ENCODE measurements at places on chromosomes 12 and 14. TPM values are rescaled to one million over a fixed set of nuclear protein-coding genes. Genes with fewer than 3 reads are reported as not detected.

GRCh38 chr12:123479442-123480180 is 21.7 kb downstream of the SNRNP35 start:
- H3K4me1 ChIP-seq, result no peaks in the 10 kb centered on the region
- no peaks in the 10 kb centered on the region for H3K27me3 ChIP-seq
- no peak overlapping the region for H3K4me3 ChIP-seq
- DNase-seq, result no peak
- H3K36me3 ChIP-seq, result no peaks in the 10 kb centered on the region
- no peak overlapping the region for H3K27ac ChIP-seq

NAV3 gene
- total RNA-seq, result 1.1 TPM

DAO gene
- total RNA-seq, result not detected

VASH1 gene
- 11.1 TPM for total RNA-seq

PAH gene
- total RNA-seq, result not detected

AQP5 gene
- total RNA-seq, result not detected

- no peaks in the 10 kb centered on the region for H3K27me3 ChIP-seq
- H3K4me1 ChIP-seq, result peaks cover 41% of the 10 kb centered on the region
- H3K27ac ChIP-seq, result peak overlapping the region; percentile 96
- no peaks in the 10 kb centered on the region for H3K36me3 ChIP-seq
Measured at GRCh38 chr14:103881268-103882201, 34.2 kb upstream of the PPP1R13B start.

- peak; percentile 4 for DNase-seq
- H3K4me1 ChIP-seq, result no peaks in the 10 kb centered on the region
- H3K36me3 ChIP-seq, result no peaks in the 10 kb centered on the region
- no peaks in the 10 kb centered on the region for H3K27me3 ChIP-seq
Measured at GRCh38 chr12:102765736-102766135, 151.3 kb downstream of the PAH start.

DNA sequence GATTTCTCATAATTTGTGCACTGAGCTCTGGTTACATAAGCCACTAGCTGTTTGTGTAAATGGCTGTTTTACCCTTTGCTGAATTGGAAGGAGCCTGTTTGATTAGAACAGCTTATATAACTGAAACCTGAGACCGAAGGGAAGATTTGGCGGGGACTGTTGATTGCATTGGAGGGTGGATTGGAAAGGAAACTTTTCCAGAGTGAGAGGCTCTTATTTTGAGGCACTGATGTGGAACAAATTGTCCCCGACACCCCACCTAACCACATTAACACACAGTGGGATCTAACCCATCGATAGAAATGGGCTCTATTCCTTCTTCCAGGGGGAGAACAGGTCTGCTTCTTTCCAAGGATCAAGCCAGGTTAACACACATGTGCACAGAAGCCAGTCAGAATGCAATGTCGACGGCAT is 51.7 kb downstream of the TMEM30B start:
- H3K27ac ChIP-seq, result peak overlapping the region; percentile 90
- DNase-seq, result peak; percentile 90
- H3K27me3 ChIP-seq, result no peaks in the 10 kb centered on the region
- H3K4me3 ChIP-seq, result no peak overlapping the region

DNA sequence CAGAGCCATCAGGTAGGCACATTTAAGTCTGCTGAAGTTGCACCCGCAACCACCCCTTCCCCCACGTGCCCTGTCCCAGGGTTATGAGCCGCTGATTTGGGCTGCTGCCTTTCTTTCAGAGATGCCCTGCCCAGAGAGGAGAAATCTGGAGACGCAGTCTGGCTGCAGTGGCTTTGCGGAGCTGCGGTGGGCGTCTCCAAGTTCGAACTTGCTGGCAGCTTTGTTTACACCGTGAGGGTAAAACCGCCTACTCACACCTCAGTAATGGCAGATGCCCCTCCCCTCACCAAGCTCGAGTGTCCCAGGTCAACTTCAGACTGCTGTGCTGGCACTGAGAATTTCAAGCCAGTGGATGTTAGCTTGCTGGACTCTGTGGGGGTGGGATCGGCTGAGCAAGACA is 14.7 kb downstream of the PTCSC3 start:
- H3K4me3 ChIP-seq, result no peak overlapping the region
- peaks cover 4% of the 10 kb centered on the region for H3K27me3 ChIP-seq
- no peaks in the 10 kb centered on the region for H3K36me3 ChIP-seq

TRHDE gene
- 0.08 TPM for total RNA-seq

DNA sequence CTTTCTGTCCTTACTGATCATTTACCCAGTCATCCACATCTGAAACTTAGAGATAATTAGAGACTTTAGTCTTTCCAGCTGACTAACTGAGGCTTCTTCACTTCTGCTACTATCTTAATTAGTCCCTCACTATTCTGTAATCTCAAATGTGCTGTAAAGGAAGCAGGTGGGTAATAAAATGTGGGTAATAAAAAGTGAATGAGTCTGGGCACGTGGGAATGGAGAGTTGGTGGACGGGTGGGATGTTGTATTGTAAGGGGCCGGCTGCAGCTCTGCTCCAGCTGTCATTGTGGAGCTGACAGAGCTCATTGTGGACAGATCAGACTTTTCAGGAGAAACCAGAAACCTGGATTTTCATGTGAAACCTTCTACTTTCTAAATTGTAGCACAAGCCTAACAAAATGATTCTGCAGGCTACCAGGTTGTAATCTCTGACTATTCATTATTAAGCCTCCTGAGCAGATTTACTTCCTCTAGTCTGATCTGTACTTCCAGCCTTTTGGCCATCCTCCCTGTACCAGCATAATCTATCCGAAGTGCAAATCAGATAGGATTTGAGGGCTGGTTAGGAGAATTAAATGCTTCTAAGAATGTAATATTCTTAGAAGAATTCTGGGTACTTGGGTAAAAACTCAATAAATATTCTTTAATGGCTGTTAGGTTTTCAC is 42.0 kb upstream of the BMAL2 start:
- H3K4me3 ChIP-seq, result no peak overlapping the region
- no peaks in the 10 kb centered on the region for H3K27me3 ChIP-seq
- no peaks in the 10 kb centered on the region for H3K36me3 ChIP-seq
- no peaks in the 10 kb centered on the region for H3K4me1 ChIP-seq
- peak; percentile 11 for DNase-seq

RILPL1 gene
- 6.8 TPM for total RNA-seq

DNA sequence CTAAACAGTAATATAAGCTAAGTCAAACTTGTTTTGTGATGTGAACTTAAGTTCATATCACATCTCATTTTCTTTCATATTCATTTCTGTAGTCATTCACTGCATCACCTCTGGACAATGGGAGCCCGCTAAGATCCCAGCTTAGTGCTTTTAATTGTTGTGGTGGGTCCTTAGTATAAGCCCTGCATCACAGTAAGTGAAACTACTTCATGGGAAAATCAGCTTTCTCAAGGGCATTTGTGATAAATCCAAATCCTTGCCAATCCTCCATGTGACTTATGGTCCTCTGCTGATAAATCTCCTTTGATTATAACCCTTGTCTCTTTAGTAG is 98.3 kb downstream of the PLEKHA5 start:
- no peaks in the 10 kb centered on the region for H3K36me3 ChIP-seq
- H3K27ac ChIP-seq, result no peak overlapping the region
- DNase-seq, result no peak

GRCh38 chr14:26078561-26078960 is 519.3 kb downstream of the NOVA1 start:
- DNase-seq, result peak; percentile 2
- H3K27ac ChIP-seq, result no peak overlapping the region
- no peak overlapping the region for H3K4me3 ChIP-seq
- H3K4me1 ChIP-seq, result no peaks in the 10 kb centered on the region

MEG3 gene
- 419 TPM for total RNA-seq

HOXC10 gene
- 0.51 TPM for total RNA-seq

DNA sequence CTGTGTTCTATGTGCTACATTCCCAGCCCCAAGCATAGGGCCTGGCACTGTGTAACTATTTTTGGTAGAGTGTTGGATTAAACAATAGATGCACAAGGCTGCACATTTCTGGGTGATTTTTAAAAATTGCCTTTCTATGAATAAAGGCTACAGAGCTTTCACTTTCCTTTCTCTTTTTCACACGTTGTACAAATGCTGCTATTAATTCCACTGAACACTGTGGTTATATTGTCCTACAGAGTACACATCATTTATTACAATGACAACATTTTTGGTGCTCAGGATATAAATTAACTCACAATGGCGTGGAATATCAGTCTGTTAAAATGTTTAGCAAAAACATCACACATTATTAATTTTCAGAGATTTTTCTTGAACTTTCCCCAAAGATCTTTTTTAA is 3.6 kb upstream of the EML1 start:
- H3K27ac ChIP-seq, result no peak overlapping the region
- no peak for DNase-seq
- 0 out of 2 replicates have a peak, but pooled peaks cover 3% of the 10 kb centered on the region for H3K27me3 ChIP-seq
- peaks cover 5% of the 10 kb centered on the region for H3K4me1 ChIP-seq

APOF gene
- total RNA-seq, result not detected

CYP46A1 gene
- 0.10 TPM for total RNA-seq

CD163L1 gene
- total RNA-seq, result 11.4 TPM

DNA sequence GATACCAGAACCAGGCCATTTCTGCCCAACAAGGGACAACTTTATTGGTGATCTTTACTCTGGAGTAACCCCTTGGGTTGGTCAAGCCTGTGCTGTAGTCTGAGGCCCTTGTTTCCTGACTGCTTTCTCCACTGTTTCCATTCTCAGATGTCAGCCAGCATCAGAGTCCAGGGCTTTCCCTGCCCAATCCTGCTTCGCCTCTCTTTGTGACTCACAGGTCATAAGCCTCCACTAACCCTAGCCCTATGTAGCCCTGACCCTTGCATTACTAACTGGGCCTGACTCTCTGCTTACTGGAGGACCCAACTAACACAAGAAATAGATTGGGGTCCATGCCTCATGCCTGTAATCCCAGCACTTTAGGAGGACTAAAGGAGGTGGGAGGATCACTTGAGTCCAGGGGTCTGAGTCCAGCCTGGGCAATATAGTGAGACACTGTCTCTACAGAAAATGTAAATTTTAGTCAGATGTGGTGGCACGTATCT is 8.6 kb upstream of the SNRNP35 start:
- no peaks in the 10 kb centered on the region for H3K4me1 ChIP-seq
- H3K4me3 ChIP-seq, result no peak overlapping the region
- no peaks in the 10 kb centered on the region for H3K36me3 ChIP-seq
- no peak overlapping the region for H3K27ac ChIP-seq

GLTP gene
- 39.9 TPM for total RNA-seq

MYL2 gene
- total RNA-seq, result 1.1 TPM

NID2 gene
- total RNA-seq, result 0.49 TPM

- no peaks in the 10 kb centered on the region for H3K36me3 ChIP-seq
- no peak overlapping the region for H3K4me3 ChIP-seq
- no peak overlapping the region for H3K27ac ChIP-seq
- peaks cover 3% of the 10 kb centered on the region for H3K4me1 ChIP-seq
- DNase-seq, result no peak
Measured at GRCh38 chr12:131597333-131597732, 113.6 kb upstream of the SFSWAP start.

DNA sequence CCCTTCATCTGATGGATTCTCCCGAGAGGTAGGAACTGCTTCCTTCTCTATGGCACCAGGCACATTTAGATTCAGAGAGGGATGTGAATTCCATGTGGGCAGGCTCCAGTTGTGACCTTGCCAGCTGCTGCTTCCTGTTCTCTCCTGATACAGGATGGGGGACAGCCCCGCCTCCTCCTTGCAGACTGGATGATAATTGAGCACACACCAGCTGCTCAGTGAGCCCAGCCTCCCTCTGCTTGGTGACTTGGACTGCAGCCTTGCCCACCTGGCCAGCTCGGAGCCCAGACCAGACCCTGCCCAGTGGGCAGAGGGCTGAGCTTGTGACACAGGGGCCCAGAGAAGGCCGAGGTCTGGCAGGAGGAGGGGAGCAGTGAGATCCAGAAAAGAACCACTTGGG is 90.2 kb downstream of the CALM1 start:
- peak; percentile 88 for DNase-seq
- no peak overlapping the region for H3K27ac ChIP-seq
- H3K27me3 ChIP-seq, result no peaks in the 10 kb centered on the region
- no peak overlapping the region for H3K4me3 ChIP-seq

DNA sequence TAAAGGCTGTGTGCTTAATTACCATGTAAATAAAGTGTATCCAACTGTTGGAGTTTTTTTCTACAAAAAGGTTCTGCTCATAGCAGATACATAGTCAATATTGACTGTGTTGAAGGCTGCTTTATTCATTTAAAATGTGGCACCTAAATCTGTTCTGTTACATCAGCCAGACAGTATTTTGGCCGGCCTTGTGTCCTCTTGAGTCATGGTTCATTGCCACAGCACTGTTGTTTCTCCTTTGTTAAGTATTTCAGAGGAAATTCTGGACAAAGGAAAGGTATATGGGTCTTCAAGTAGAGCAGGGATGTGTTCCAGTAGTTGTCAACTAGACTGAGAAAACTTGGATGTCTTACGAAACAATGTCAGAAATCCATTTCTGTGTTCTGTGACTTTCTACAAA is 95.5 kb downstream of the SLC38A6 start:
- DNase-seq, result no peak
- peaks cover 21% of the 10 kb centered on the region for H3K36me3 ChIP-seq
- peaks cover 7% of the 10 kb centered on the region for H3K4me1 ChIP-seq

GRCh38 chr14:89869606-89870005 is 84.9 kb downstream of the EFCAB11 start:
- peaks cover 11% of the 10 kb centered on the region for H3K4me1 ChIP-seq
- no peaks in the 10 kb centered on the region for H3K36me3 ChIP-seq
- no peak overlapping the region for H3K4me3 ChIP-seq
- peak; percentile 23 for DNase-seq
- H3K27me3 ChIP-seq, result no peaks in the 10 kb centered on the region
- H3K27ac ChIP-seq, result peak overlapping the region; percentile 7

GRCh38 chr12:106455111-106455510 is 97.6 kb downstream of the POLR3B start:
- H3K4me1 ChIP-seq, result no peaks in the 10 kb centered on the region
- H3K27ac ChIP-seq, result no peak overlapping the region
- no peaks in the 10 kb centered on the region for H3K27me3 ChIP-seq
- H3K4me3 ChIP-seq, result no peak overlapping the region

GRCh38 chr14:101049942-101050341 is 146.4 kb upstream of the RTL1 start:
- no peak for DNase-seq
- no peak overlapping the region for H3K4me3 ChIP-seq
- peaks cover 98% of the 10 kb centered on the region for H3K36me3 ChIP-seq
- no peaks in the 10 kb centered on the region for H3K4me1 ChIP-seq
- H3K27me3 ChIP-seq, result no peaks in the 10 kb centered on the region
- no peak overlapping the region for H3K27ac ChIP-seq

DNA sequence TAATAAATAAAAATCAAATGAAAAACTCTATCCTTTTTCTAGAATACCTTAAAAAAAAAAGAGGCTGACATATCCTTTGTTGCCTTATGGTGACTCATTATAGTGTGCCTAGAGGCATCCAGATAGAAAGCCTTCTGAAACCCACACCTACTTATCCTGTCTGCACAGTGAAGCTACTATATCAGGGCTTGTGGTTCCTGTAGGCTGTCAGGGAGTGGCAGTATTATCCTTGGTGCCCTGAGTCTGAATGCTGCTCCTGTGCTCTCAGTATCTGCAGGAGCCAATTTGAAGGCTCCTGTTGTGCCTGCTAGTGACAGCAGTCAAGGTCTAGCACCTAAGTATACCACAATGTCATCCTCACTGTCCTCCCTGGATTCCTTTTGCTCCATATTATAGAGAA is 168.4 kb upstream of the AVPR1A start:
- H3K36me3 ChIP-seq, result no peaks in the 10 kb centered on the region
- no peaks in the 10 kb centered on the region for H3K4me1 ChIP-seq
- H3K4me3 ChIP-seq, result no peak overlapping the region
- H3K27ac ChIP-seq, result no peak overlapping the region
- H3K27me3 ChIP-seq, result no peaks in the 10 kb centered on the region
- no peak for DNase-seq

Measured in SJCRH30 (cell line).